IMR-90 (cell line): ENCODE measurements at places on chromosomes 11 and 22. TPM values are rescaled to one million over a fixed set of nuclear protein-coding genes. Genes with fewer than 3 reads are reported as not detected.

The OR6T1 gene
- not detected in 2 replicates for total RNA-seq

The LARGE1 gene
- total RNA-seq = 7.2 and 12.4 TPM in 2 replicates

DNA sequence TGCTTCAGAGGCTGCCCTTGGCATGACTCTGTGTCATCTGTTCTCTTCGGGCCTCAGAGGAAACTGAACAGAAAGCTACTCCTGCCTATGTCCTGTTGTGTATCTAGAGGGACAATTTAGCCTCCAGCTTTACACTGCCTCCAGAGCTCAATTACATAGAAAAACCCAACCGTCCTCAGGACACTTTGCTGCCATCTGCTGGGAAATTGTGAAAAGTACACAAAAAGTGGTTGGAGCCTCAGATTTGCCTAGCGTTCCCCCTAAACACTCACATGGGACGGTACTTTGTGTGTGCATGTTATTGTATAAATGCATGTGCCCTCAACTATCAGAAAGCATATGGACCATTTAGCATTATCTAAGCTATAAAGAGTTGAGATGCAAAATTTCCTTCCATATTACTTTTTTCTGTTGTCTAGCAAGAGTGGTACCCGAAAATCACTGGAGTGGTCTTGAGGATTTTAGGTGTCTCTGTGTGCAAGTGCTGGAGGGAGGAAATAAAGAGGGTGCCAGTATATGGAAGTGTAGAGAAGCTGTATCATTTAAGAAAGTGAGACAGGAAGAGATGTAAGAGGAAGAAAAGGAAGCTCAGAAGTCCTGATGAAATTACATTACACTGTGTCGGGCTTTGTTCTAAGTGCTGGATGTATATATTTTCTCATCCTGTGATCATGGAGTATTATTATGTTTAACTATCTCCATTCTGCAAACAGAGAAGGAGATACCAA is 8.7 kb upstream of the MS4A4E start:
- no peak for DNase-seq
- H3K36me3 ChIP-seq = no peaks in the 10 kb centered on the region
- no peaks in the 10 kb centered on the region for H3K4me1 ChIP-seq
- no peak overlapping the region for H3K27ac ChIP-seq

The TEX12 gene
- not detected in 2 replicates for total RNA-seq

The MFNG gene
- not detected in 2 replicates for total RNA-seq

DNA sequence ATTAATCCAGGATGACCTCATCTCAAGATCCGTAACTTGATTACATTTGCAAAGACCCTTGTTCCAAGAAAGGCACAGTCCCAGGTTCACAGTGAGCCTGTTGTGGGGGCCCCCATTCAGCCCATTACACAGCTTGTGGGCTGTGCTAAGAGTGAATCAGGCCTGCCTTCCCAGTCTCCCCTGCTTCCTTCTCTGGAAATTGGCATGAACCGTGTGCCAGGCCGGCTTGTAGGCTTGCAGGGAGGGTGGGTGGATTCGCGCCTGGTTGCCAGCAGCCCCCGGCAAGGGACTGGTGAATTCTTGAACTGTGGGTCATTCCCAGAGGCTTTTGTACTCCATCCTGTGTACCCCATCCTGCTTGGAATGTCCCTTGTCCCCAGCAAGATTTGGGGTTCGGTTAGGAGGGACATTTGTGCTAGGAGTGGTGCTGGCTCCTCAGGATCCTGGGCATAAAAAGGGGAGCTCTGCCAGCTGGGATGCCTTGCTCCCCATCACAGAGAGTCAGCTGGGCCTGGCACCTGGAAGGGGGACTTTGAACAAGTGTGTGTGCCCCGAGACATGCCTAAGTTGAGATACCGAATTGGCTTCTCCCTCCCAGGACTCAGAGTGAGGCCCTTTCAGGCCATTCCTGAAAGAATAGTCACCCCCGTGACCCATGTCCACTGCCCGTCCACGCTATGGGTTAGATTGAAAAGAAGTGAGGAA is 818.2 kb downstream of the BRD1 start:
- H3K4me3 ChIP-seq = no peak overlapping the region
- H3K4me1 ChIP-seq = no peaks in the 10 kb centered on the region
- H3K27ac ChIP-seq = no peak overlapping the region
- H3K36me3 ChIP-seq = no peaks in the 10 kb centered on the region

DNA sequence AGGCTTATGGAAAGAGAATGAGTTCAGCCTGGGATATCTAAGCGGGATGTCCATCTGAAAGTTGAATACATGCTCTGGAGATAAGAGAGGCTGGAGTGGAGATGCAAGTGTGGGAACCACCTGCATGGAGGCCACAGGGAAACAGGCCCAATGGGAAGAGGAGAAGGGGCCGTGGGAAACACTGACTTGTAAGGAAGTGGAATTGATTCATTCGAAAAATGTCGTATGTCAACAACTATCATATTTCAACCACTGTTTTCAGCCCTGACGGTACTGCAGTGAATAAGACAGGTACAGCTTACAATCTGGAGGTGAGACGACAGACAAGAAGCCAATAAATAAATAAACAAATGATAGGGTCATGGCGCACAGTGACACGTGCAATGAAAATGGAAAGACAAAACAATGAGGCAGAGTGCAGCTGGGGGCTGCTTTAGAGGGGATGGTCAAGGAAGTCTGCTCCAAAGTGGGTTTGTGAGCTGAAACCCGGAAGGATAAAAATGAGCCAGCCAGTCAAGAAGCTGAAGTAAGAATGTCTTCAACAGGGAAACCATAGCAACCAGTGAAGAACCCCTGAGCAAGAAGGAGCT is 35.9 kb downstream of the EFCAB6 start:
- peak; percentile 10 for DNase-seq
- H3K36me3 ChIP-seq = no peaks in the 10 kb centered on the region
- H3K27me3 ChIP-seq = no peaks in the 10 kb centered on the region; the same call in 1 of the 2 replicates

GRCh38 chr22:29621761-29622526 is 18.5 kb downstream of the NF2 start:
- no peaks in the 10 kb centered on the region for H3K27me3 ChIP-seq
- H3K4me3 ChIP-seq = peak overlapping the region; percentile 26; the same call in 1 of the 2 replicates

DNA sequence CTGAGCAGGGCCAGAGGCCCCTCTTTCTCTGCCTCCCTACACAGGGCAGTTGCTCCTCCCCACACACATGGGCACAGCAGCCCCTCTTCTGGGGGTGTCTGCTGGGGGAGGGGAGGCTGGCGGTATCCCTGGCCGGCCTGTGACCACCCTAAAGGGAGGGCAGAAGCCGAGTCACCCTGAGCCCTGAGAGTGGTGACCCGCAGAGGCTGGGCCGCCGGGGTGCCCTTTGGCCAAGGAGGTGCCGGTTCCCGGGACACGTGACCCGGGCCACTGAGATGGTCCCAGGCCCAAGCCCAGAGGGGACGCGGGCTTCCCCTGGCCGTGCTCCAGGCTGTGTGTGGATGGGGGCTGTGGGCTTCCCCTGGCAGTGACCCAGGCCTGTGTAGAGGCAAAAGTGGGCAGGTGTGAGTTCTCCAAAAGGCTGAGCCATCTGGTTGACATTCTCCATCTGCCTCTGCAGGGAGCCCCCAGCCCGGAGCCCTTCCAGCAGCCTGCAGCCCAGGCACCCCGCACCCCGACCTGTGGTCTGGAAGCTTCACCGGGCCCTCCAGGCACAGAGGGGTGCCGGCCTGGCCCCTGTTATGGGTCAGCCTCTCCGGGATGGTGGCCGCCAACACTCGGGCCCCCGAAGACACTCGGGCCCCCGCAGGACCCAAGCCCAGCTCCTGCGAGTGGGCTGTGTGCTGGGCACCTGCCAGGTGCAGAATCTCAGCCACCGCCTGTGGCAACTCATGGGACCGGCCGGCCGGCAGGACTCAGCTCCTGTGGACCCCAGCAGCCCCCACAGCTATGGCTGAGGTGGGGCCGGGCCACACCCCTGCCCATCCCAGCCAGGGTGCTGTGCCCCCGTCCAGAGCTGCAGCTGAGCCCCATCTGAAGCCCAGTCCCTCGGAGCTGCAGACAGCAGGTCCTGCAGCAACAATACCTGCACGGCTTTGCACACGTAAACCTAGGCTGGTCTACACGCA is 1.0 kb downstream of the ADM2 start:
- H3K36me3 ChIP-seq = peaks cover 4% of the 10 kb centered on the region; the same call in 1 of the 2 replicates
- H3K4me3 ChIP-seq = peak overlapping the region; percentile 57
- H3K27ac ChIP-seq = peak overlapping the region; percentile 17
- DNase-seq = no peak
- H3K4me1 ChIP-seq = no peaks in the 10 kb centered on the region
